Astrocyte (in vitro differentiated cells and primary cell): ENCODE measurements at places on chromosomes 12 and 14. TPM values are rescaled to one million over a fixed set of nuclear protein-coding genes. Genes with fewer than 3 reads are reported as not detected.

DNA sequence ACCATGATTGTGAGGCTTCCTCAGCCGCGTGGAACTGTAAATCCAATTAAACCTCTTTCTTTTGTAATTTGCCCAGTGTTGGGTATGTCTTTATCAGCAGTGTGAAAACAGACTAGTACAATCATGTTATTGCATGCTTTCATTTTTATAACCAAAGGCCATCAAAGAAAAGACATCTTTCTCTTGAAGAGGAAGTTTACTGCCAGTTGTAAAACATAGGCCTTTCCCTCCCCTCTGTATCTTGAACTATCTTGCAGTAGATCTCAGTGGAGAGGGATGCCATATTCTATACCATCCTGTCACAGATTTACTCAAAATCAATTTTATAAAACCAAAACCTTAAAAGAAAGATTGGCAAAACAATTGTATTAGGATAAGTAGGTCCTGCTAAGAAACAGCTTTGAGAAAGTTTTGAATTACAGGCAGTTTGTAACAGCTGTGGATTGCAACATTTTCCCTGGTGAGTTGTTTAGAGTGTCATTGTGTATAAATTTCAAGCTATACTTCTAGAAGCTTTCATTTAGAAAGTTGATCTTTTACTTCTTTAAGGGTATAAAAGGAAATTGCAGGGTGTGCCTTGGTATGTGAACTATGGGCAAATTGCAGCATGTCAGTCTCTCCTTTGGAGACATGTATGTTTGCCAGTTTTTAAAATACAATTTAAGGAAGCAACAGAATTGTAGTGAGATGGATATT is 128.0 kb downstream of the ATP23 start:
- peak; percentile 25 for DNase-seq

GRCh38 chr12:109053382-109054123 is 1.2 kb downstream of the USP30 start:
- no peak for DNase-seq

- DNase-seq = peak; percentile 46
These were observed 918 bp downstream of the LIN7A start for GRCh38 chr12:80936642-80937390.

GRCh38 chr12:47617476-47617875 is 88.4 kb downstream of the RPAP3 start:
- DNase-seq = no peak

DNA sequence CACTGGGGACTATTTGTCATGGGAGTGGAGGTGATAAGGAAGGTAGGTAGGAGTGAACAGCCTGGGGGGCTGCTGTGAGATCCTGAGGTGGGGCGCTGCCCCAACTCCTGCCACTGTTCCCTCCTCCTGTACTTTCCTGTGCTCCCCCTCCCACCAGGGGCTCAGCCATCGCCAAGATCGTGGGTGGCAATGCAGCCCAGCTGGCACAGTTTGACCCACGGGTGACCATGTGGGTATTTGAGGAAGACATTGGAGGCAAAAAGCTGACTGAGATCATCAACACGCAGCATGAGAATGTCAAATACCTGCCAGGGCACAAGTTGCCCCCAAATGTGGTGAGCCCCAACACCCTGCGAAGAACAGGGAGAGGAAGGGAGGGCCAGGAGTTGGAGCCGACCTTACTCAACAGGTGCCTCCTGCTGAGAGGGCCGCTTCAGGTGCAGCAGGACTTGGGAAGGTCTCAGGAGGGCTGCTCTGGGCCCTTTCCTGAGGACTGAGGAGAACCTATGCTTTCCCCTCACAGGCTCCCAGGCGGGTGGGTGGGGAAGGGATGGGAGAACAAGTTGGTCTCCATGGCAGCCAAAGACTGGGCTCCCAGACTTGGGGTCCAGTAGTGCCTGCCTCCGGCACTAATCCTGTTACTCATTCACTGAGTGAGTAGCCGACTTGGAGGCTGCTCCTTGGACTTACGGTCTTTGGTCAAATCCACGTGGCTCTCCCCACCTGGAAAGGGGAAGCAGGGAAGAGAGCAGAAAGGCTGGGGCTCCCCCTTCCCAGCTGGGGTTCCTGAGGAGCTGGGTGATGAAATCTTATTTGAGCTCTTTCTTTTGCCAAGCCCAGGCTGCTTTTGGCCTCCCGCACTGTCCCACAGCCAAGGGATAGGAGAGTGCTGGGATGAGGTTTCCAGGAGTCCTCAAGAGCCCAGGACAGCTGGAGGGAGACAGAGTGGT is 884 bp downstream of the GPD1 start:
- no peak for DNase-seq

- DNase-seq = peak; percentile 39
These were observed 38.9 kb upstream of the IL22 start for GRCh38 chr12:68292151-68292943.

- DNase-seq = no peak
These were observed 170.0 kb upstream of the VASH1 start for GRCh38 chr14:76591266-76591665.

GRCh38 chr14:67683842-67684241 is 9.4 kb upstream of the VTI1B start:
- DNase-seq = no peak

GRCh38 chr12:13599176-13599575 is 382.2 kb downstream of the GRIN2B start:
- no peak for DNase-seq

Gene C12orf60
- 1.7 and 2.0 TPM in 2 replicates for total RNA-seq

Gene ACOT4
- 0.14 TPM in 1 of 2 replicates, not detected in the other for total RNA-seq

Gene TMEM132C
- total RNA-seq = not detected in 2 replicates

Gene ADCY6
- total RNA-seq = 28.9 and 33.5 TPM in 2 replicates
